Activated CD4-positive, CD25-positive, alpha-beta regulatory T cell treated with anti-CD3 and anti-CD28 coated beads, Interleukin-2, amount 50 U/mL, for 16 hours (primary cell): ENCODE measurements at places on chromosomes 2 and 18.

- DNase-seq, result no peak
These were observed 342.0 kb upstream of the ACVR2A start for GRCh38 chr2:147502711-147503290.

GRCh38 chr2:27855476-27855875 lies 34.7 kb downstream of the RBKS start:
- DNase-seq, result no peak

DNA sequence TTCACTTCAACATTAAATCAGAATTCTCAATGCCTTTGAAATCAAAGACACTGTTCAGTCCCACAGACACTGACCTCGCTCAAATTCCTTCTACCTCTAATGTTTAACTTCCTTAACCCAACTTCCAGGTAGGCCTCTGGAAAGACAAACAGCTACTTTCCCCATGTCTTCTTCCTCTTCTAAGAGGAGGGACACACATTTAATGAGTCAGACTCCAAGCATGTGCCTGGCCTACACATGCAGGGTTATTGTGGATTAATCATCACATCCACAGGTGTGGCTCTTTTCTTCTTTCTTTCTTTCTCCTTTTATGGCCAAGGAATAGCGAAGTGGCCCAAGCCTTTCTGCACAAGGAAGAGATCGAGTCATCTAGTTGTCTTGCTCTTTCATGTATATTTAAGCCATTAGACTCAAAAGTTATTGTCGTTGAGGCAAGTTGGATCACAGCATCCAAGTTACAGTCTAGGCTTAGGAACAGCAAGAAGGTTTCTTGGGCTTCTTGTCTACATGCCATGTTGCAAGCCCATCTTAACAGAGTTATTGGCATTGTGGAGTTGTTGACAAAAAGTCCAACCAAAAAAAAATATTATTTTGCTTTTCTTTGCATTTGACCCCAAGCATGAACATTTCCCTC lies 387.8 kb downstream of the IRS1 start:
- DNase-seq, result no peak

DNA sequence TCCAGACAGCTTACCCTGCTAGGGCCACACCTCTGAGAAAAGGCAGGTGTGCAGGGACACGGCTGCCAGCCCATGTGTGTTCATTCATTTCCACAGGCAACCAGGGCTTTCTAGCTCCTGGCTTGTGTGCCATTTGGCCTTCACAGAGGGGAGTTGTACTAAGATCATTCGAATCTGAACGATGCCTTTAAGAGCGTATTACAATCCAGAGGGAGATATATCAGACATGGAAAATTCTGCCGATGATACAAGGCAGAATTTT lies 64.2 kb upstream of the OTOF start:
- no peak for DNase-seq

GRCh38 chr2:181396256-181397123 lies 60.7 kb upstream of the ITGA4 start:
- no peak for DNase-seq

DNA sequence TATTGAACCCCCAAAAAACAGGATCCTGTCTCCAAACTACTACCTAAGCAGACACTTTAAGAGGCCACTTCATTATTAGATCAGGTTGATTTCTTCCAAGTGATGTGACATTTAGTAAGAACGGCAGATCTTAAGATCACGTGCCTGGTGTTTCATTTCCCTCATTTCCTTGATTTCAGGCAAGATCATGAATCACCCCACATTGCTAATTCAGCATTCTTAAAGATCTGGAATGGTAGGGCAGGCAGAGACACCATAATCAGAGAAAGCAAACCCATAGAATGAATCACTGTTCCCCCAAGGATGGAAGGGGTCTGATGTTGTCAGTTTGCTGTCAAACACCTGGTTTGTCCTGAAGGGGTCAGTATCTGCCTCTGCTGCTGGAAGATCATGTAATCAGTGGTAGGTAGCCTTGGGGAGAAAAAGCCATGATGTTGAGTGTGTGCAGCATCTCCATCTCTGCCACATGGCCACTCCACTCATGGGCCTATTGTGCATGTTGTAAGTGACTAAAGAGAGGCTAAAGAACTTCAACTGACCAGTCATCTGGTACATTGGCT lies 133.9 kb downstream of the ARHGAP15 start:
- DNase-seq, result no peak
